Right renal cortex interstitium (tissue), 3 donors: ENCODE measurements at places on chromosomes 2 and 18. TPM values are rescaled to one million over a fixed set of nuclear protein-coding genes. Genes with fewer than 3 reads are reported as not detected.

GRCh38 chr2:191899410-191899809 is 52.5 kb upstream of the CAVIN2 start:
- no peak for DNase-seq

- no peak for DNase-seq
Observed at GRCh38 chr18:77068321-77069312, 64.0 kb downstream of the MBP start.

- no peak for DNase-seq
Observed at GRCh38 chr18:10928772-10929373, 220.5 kb downstream of the PIEZO2 start.

DNA sequence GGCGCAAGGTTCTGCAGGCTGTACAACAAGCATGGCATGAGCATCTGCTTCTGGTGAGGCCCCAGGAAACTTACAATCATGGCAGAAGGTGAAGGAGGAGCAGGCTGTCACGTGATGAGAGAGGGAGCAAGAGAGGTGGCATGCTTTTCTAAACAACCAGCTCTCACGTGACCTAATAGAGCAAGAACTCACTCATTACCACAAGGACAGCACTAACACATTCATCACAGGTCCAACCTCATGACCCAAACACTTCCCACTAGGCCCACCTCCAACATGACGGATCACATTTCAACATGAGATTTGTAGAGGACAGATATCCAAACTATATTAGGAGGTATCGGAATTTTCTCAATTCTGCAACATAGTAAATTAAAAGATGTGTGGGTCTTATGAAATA is 108.8 kb upstream of the DLX2 start:
- DNase-seq = no peak

The ARHGAP15 gene
- polyA plus RNA-seq = 7.2 TPM

The NTSR2 gene
- not detected for polyA plus RNA-seq
